ENCODE measurements at places on chromosomes 7 and 10.

DNA sequence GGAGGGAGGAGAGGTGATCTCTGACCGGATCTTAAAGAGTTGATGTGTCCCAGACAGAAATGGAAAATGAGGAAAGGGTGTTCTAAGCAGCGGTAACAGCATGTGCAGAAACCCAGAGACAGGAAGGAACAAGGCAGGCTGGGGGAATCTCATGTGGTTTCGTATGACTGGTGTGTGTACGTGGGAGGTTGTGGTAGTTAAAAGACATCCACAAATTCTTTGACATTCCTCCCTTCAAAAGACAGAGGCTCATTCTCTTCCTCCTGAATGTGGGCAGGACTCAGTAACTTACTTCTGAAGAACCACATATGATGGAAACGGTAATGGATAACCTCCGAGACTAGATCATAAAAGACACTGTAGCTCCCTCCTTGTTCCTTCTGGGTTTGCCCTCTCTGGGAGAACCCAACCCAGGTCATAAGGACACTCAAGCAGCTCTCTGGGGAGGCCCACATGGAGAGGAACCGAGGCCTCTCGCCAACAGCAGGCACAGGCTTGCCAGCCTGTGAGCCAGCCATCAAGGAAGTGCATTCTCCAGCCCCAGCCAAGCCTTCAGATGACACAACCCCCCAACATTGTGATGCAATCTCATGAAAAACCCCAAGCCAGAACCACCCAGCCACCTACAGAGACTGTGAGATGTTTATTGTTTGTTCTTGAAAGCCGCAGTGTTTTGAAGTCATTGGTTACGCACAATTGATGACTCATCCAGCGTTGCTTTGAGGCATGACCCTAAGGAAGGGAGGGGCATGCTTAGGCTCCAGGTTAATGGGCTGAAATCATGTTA, 116.0 kb downstream of the SLIT1 start:
- DNase-seq, result peak; percentile 22

- DNase-seq, result no peak
These were observed 75.8 kb downstream of the NKX6-2 start for GRCh38 chr10:132710036-132710686.

GRCh38 chr10:113115556-113115955, 165.5 kb downstream of the TCF7L2 start:
- DNase-seq, result no peak

GRCh38 chr10:95861386-95861785, 46.4 kb upstream of the CC2D2B start:
- no peak for DNase-seq

DNA sequence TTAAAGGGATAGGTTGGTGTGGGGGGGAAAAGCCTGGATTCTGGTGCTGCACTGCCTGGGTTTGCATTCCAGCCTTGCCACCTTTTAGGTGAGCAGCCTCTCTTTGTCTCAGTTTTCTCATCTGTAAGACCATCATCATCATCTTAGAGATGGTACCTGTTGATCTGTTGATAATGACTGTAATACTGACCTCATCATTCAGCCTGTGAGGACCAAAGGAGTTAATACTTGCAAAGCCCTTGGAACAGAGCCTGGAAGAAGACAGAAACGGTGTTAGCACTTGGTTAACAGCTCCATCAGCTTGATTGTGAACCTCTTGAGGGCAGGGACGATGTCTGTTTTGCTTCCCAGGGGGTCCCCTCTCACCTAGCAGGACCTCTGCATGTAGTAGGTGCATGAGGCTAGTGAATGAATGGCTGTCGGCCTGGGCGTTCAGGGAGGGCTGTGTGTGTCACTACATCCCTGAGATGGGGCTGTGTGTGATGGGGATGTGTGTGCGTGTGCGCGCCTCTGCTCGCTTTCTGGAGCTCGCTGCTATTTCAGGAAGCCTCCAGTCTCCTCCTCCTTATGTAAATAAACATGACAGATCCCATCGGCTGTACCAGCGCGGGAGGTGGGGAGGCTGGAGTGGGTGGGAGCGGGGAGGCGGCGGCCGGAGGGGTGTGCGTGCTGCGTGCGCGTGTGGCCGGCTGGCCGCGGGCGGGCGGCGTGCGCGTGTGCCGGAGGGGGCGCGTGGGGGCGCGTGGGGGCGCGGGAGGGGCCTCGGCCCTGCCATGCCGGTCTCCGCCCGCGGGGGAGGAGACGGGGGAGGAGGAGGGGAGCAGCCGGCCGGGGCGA, 61.2 kb downstream of the NEURL1 start:
- DNase-seq, result peak; percentile 31

DNA sequence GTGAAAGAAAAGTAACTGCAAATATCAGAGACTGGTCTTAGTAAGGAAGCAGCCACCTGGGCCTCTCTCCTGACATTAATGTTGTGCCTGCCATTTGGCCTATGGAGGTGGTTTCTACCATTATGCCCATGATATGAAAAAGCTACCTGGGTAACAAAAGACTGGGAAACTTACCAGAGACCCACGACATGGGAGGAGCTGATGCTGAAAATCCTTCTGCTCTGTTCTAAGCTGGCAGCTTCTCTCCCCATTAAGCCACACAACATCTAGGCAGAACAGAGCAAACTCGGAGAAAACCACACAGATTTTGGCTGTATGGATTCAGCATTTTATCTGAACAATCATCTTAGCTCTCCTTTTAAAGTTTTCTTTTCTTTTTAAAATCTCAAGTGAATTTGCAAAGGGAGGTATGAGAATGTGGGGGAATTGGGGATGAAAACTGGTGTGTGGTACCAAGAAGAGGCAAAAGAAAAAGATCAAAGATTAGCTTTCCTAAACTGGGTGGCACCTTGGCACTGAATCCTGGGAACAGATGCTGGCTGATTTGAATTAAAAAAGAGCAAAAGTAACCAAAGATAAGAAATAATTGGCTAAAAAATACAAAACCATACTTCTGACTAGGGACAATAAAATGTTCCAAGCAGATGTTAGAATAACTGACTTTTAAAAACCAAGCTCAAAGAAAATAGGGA, 128.6 kb upstream of the ANKRD1 start:
- no peak for DNase-seq

DNA sequence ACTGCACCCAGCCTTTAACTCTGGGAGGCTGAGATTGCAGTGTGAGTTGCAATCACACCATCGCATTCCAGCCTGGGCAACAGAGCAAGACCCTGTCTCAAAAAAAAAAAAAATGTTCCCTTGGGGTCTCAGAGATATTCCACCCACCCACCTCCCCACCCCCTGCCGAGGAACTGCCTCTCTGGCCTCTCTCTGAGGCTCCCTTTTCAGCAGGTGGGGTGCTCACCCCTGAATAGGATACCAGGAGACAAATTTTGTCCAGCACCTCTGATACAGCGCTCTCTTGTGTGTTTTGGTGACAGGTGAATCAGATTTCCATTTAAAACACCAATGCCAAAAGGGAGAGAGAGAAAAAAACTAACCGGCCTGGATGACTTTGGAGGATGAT, 92.6 kb upstream of the KIF5B start:
- no peak for DNase-seq

- DNase-seq, result no peak
These were observed 430.2 kb downstream of the INHBA start for GRCh38 chr7:41272664-41273063.
